HCT116 (cell line): ENCODE measurements at places on chromosomes 13 and 19.

- no peak for DNase-seq
These were observed 99.9 kb downstream of the GNG7 start for GRCh38 chr19:2602391-2603181.

GRCh38 chr19:42475366-42475765 is 32.6 kb upstream of the CXCL17 start:
- DNase-seq = no peak

GRCh38 chr19:35040826-35041547 is 534 bp upstream of the HPN start:
- no peak for DNase-seq

DNA sequence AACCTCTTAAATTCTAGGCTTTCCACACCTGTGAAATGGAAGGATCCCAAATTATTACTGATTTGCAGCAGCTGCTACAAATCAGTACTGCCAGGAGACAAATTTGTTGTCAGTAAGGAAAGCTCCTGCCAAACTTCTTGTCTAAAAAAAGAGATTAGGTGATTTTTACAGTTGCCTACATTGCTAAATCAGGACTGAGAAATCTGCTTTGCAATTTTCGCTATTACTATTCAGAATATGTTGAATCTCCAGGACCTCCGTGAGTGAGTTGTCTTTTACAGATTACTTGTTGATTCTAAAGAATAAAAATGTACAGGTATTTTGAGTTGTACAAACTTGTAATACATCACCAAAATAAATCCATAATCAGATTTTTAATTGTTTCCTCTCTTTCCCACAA is 1815.9 kb downstream of the PCDH9 start:
- DNase-seq = no peak

DNA sequence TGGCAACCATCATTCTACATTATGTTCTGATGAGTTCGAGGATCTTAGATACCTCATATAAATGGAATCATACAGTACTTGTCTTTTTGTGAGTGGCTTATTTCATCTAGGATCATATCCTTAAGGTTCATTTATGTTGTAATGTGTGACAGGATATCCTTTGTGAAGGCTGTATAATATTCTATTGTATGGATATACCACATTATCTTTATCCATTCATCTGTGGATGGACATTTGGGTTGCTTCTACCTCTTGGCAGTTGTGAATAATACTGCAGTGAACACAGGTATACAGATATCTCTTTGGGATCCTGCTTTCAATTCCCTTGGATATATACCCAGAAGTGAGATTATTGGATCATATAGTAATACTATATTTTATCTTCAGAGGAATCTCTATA is 33.2 kb upstream of the RFC3 start:
- no peak for DNase-seq

DNA sequence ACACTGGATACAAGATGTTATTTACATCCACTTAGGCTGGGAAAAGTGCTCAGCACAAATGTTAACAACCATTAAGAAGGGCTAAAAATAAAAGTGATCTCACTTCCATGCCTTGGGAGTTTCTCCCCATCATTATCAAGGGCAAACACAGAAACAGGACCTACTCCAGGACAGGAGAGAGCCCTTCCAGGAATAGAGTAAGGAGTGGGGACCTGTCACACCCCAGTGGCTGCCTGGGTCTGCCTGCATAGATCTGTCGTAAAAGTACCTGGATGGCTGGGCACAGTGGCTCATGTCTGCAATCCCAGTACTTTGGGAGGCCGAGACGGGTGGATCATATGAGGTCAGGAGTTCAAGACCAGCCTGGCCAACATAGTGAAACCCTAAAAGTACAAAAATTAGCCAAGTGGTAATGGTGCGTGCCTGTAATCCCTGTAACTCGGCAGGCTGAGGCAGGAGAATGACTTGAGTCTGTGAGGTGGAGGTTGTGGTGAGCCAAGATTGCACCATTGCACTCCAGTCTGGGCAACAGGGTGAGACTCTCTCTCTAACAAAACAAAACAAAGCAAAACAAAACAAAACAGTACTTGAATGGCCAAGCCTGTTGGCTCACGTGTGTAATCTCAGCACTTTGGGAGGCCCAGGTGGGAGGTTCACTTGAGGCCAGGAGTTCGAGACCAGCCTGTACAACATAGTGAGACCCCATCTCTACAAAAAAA is 5.6 kb downstream of the ATP8A2 start:
- DNase-seq = no peak

DNA sequence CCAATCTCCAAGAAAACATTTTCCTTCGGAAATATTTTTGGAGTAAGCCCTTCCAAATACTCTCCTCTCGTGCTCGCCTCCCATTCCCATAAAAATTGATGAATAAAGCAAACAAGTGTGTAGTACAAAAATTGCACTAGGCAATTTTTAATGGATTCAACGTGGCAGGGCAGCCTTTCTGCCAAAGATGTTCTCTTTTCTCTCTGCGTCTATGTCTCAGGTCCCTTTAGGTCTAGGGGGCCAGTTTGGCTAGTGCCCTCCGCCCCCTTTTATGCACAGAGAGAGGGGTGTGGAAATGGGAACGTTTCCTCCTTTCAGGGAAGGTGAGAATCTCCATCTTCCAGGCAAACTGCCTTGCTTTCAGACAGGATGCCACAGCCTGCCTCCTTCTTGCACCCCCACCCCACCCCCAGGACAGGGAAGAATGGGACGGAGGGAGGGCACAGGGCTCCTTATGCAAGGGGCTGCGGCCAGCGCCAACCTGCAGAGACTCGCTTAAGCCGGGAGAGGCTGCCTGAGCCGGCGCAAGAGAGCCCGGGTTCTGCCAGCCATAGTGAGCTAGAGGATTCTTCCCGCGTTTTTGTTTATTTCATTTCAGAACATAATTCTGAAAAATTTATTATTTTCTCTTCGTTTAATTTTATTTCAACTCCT is 2.7 kb upstream of the ZIC2 start:
- no peak for DNase-seq

DNA sequence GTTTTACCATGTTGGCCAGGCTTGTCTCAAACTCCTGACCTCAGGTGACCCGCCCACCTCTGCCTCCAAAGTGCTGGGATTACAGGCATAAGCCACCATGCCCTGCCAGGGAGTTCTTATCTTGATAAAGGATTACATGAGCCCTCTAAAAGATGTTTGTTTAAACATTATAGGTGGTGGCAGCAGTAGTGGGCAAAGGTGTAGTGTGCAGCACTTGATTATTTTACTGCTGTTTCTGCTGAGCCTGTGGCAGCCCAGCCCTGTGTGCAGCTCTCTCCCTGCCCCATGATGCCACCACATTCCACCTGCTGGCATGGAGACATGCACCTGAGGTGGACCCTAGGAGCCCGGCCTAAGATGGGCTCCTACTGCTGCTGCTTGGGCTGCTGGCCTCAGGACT is 54.0 kb downstream of the ZNF429 start:
- no peak for DNase-seq
